ENCODE measurements at places on chromosomes 2 and 18. TPM values are rescaled to one million over a fixed set of nuclear protein-coding genes. Genes with fewer than 3 reads are reported as not detected.

Gene GALNT5
- 0.17 TPM for total RNA-seq

Gene WDCP
- total RNA-seq, result 36.9 TPM

Gene CHST10
- 29.7 TPM for total RNA-seq

Gene C2orf81
- total RNA-seq, result 2.4 TPM

Gene TCF23
- total RNA-seq, result not detected

Gene LCT
- 0.04 TPM for total RNA-seq
